ENCODE measurements at places on chromosomes 3 and 15.

DNA sequence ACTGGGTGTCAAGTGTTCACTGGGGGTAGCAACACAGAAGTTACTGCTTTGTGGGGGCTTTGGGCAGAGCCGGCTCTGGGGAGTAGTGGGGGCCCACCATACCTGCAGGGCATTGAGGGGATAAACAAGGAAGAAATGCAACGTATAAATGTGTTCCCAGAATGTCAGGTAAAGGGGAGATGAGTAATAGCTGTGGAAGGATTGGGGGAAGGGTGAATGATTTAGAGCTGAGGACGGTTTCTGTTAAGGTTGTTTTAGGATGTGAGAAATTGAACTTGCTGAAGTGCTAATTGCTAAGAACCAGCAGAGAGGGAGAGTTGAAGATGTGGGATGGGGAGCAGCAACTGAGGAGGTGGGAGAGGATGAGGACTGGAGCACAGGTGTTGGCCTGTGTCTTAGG is 10.7 kb downstream of the SCG5 start:
- DNase-seq, result no peak

DNA sequence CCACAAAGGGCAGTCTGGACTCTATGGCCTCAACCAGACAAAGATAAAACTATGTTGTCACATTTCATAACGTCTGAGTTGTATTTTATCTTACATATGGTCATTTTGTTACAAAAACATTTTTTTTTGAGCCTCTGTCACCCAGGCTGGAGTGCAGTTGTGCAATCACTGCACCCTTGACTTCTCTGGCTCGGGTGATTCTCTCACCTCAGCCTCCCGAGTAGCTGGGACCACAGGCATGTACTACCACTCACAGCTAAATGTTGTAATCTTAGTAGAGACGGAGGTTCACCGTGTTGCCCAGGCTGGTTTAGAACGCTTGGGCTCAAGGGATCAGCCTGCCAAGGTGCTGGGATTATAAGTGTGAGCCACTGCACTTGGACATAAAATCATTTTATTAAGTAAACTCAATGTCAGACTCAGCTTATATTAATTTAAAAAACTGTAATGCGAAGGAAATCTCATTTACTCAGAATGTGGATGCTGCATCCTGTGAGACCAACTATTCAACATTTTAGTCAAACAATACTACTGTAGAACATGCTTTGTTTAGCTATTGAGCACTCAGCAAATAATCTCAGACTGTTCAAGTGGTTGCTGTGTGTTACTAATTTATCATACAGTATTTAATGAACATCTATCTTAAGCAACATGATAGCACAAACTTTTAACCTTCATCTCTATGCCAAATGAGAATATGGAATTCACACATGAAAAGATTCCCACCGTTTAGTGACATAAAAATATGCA is 209.2 kb downstream of the TBL1XR1 start:
- DNase-seq, result no peak

GRCh38 chr15:39433376-39433775 is 147.5 kb upstream of the THBS1 start:
- no peak for DNase-seq

DNA sequence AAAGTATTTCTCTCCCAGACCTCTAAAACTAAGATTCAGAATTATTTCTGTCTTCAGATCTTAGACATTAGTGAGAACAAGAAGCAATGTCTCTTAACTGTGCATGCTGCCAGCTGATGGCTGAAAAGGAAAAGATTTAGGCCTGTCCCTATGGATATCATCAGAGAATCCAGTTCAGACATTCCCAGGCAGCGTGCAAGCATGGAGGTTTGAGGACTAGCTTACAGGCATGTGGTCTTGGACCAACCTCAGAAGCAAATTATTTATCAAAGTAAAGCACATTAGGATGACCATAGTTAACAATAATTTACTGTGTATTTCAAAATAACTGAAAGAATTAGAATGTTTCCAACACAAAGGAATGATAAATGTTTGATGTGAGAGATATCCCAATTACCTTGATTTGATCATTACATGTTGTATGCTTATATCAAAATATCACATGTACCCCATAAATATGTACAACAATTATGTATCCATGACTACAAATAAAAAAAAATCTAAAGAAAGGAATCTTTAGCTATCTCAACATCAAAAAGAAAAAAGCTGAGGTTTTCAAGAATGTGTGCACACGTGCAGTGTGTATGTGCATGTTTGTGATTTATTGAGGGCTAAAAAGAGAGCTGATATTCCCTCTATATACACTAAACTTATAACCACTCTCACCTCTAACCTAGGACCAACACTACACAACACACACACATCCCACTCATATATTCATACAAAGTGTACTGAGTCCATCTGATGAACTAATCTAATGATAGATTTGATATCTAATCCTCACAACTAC is 108.9 kb upstream of the THBS1 start:
- DNase-seq, result no peak

DNA sequence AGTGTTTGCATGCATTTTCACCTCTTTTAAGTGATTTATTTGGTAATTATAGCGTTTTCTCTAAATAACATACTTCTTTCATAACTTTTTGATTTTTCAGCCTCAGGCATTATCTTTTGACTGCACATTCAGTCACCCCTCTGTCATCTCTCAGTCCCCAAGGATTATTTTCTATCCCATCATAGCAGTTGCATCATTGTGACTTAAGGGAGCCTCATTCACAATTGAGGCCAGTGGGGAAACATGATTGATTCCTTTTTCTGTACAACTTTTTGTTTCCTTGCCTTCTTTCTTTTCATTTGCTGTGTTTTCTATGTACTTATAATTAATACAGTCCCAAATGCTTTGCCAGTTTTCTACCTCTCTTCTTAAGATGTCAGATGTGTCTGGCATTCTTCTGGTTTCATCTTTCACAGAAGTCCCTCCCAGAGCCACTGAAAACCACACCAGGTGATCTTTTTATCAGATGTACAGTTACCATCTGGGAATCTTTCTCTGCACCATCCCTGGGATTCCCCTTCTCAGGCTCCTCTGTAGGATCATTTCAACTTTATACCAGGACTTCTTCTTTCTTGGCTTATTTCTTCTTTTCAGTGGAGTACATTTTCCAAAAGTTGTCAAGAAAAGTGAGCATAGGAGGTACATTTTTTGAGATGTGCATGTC is 151.4 kb downstream of the RAP2B start:
- no peak for DNase-seq

Data from NCI-H345 (cell line).